SW480 (cell line): ENCODE measurements at places on chromosomes 5 and 9.

- DNase-seq, result no peak
These were observed 762 bp downstream of the CACNA1B start for GRCh38 chr9:137878146-137878941.

GRCh38 chr5:19713740-19714139 is 274.3 kb downstream of the CDH18 start:
- DNase-seq, result peak; percentile 14

DNA sequence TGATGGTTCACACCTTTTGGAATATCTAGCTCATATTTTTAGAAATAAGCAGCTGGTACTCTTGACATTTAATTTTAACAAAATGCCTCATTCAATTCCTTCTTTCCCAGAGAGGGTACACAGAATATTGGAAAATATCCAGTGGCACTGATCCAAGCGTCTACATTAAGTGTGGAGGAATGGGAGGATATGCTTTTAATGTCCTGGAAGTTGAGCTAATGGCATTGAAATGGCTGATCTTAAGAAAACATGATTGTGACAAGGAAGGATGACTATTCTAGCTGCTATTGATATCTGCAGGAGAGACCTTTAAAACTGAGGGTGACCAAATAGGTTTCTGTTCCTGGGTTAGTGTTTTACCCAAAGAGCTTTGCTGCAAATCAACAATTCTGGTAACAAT is 30.0 kb downstream of the ZNF366 start:
- no peak for DNase-seq

- DNase-seq, result no peak
These were observed 18.6 kb downstream of the MLLT3 start for GRCh38 chr9:20603524-20604268.
